NCI-H526 treated with DMSO at 0.1 percent for 48 hours (cell line): ENCODE measurements at places on chromosomes 16 and 17.

DNA sequence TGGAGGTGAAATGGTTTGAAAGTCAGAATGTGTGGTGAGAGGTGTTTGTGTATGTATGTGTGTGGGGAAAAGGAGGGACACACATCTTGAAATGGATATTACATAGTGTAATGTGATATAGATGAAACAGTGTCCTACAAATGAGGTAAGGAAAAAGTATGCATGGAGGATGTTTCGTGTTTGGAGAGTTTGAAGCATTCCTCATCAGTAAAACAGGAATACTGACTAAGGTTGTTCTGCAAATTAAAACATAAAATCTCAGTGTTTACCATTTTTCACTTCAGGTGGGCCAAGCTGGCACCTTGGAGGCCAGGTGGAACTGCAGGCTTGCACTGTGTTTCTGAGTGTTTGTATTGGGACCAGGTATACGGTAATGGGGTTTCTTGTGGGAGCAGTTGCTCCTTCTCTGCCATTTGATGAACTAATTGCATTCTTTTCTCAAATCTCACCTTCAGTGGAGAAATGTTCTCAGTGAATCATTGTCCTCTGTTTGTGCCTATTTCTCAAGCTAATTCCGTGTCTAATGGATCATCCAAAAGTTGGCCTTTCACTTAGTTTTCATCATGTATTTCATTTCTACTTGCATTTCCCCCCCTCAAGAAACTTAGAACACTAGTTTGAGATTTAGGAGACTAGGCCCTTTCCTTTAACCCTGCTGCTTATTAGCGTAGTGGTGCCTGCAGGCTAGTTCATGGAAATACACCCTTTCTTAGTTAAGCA, 8.2 kb upstream of the TBKBP1 start:
- DNase-seq, result no peak

DNA sequence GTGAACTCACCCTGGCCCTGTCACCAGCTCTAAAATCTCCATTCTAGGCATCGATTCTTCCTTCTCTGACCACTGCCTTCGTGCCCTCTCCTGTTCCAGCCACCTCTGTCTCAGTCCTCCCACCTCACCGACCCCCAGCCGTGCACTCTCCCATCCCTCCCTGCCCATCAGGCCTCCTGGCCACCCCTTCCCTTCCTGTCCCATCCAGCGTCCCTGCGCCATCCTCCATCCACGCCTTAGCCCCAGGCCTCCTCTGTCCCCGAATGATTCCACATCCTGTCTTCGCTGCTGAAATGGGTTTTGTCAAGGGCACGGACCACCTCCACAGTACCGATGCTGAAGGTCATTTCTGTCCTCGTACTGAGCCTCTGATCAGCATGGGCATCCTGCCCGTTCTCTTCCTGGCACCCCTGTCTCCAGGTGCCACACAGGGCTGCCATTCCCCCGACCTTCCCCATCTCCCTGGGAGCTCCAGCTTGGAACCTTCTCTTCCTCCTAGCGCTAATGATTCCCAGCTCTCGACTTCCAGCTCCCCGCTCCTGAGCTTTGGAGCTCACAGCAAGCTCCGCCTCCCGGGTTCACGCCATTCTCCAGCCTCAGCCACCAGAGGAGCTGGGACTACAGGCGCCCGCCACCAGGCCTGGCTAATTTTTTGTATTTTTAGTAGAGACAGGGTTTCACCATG, 2.6 kb downstream of the TRIM65 start:
- no peak for DNase-seq

DNA sequence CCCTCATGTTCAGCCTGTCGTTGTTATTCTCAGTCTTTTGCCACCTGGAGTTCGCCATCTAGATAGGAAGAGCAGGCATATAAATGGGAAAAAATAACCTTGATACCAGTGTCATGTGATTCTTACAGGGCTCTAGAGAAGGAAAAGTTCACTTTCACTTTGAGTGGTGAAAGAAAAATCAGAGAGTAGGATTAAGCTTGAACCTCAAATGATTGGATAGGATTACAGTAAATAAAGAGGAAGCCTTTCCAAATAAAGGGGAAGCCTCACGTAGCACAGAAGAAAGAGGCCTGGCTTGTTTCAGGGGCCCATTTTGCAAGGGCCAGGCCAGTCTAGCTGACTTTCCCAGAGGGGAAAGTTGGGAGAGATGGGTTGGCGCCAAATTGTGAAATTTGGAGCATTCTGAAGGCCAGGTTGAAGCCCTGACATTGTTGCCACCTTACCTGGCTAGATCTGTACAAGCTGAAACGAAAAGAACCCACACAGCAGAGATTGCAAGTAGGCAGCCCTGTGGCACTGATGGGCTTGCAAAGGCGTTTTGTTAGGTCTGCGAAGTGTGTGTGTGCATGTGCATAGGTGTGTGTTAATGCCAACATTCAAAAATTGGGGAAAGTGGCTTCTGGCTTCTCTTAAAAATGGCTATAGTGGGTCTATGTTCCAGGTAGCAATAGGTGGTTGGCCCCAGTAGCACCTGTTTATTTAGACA, 38.8 kb downstream of the TMC6 start:
- DNase-seq, result no peak

- DNase-seq, result no peak
These were observed 50.5 kb upstream of the ZNF469 start for GRCh38 chr16:88331989-88332920.

- no peak for DNase-seq
These were observed 2.3 kb upstream of the CDK3 start for GRCh38 chr17:75998327-75998795.
